B cell (primary cell): ENCODE measurements at places on chromosomes 2 and 18. TPM values are rescaled to one million over a fixed set of nuclear protein-coding genes. Genes with fewer than 3 reads are reported as not detected.

The ADRA2B gene
- 0.27 and 0.36 TPM in 2 replicates for total RNA-seq

The CYP27A1 gene
- 0.29 and 0.39 TPM in 2 replicates for total RNA-seq

The ACTG2 gene
- not detected in 2 replicates for total RNA-seq

The CFC1 gene
- not detected in 2 replicates for total RNA-seq

The SCG2 gene
- 0.27 and 0.44 TPM in 2 replicates for total RNA-seq

The BMP10 gene
- not detected in 2 replicates for total RNA-seq

- DNase-seq, result no peak
Observed at GRCh38 chr2:222025881-222026271, 272.9 kb downstream of the PAX3 start.

GRCh38 chr2:78261454-78261853 is 739.3 kb upstream of the LRRTM4 start:
- no peak for DNase-seq

DNA sequence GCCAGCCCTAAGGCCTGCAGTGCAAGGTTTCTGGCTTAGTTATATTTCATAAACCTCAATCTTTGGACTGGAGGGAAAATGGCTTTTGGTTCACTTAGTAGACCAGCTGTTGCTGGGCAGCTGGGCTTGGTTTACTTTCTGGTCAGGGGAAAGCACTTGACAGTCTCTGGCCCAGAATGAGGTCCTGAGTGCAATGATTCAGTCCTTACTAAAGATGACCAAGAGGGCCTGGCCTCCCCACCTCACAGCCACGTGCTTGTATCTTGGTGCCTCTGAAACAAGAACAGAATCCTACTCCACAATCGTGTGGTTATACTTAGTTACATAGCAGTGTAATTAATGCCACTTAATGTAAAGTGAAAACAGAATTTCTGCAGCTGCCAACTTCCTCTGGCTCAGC is 325.5 kb upstream of the MEIS1 start:
- DNase-seq, result no peak

GRCh38 chr18:38940863-38941531 is 1375.4 kb upstream of the CELF4 start:
- peak; percentile 83 for DNase-seq

GRCh38 chr2:240325016-240326007 is 110.2 kb upstream of the GPC1 start:
- no peak for DNase-seq

DNA sequence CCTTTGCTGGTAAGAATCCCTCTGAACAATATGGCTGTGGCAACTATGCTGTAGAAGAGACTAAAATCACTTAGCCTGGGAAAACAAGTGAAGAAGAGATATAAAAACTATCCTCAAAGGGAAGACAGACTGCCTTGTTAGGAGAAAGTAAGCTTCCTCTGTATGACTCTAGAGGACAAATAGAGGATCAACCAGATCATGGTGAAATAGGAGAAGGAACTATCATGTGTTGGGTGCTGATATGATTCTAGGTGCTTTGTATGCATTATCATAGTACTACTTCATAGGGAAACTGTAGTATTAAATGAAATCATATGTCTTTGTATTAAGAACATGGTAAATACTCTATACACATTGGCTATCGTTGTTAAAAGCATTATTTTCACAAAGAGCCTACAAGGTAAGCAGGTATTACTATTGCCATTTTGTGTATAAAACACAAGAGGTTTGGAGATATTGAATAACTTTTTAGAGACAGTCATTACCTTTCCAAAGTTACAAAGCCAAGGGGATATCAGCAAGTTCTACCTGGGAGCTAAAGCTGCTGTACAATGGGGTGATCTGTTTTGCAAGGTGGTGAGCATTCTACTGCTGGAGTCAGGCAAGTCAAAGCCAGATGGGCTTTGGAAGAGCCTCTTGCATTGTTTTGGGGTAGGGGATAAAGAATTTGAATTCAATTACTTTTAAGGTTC is 402.6 kb downstream of the ALK start:
- no peak for DNase-seq

DNA sequence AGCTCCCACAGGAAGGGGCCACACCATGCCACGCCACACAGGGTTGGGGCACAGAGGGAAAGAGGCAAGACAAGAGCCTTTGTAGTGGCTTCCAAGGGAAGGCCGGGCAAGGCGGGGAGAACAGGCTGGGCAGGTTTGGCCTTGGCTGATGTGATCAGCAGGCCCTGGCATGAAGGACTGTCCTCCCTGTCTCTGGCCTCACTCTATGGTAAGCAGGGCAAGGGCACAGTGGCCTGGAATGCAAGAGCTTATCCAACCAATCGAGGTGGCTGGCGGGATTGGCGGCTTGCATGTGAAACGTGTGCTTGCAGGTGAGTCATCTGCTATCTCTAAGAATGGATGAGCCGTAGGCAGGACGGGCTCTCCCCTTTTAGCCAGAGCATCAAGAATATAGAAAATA is 6.4 kb upstream of the ATP9B start:
- DNase-seq, result no peak

DNA sequence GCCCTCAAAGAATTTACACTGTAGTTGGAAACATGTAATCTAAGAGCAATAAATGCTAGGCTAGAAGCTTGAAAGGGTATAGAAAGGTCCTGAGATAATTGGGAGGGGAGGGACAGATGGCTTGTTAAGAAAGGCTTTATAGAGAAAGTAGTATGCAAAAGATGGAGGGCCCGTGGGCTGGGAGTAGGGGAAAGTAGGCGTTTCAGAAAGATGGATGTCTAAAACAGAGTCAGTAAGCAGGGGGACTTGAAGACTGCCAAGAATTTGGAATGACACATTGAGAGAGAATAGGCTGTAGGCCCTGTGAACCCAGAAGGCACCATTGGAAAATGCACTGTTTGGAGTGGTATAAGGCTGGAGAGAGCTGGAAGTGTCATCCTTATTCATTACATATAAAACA is 822 bp downstream of the PSMG2 start:
- DNase-seq, result no peak

DNA sequence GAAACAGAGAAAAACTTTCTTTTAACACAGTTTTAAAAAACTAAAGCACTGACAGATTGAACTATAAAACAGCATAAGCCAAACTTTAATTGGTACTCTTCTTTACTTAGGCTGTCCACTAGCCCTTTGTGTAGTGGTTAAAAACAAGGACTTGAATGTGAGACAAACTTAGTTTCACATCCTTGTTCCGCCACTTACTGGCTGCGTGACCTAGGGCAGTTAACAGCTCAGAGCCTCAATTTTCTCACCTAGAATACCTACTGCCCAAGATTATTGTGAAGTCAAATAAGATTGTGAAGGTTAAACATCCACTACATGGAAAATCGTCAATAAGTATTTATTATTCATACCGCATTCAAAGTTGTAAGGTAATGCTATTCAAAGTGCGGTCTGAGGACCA is 2.0 kb downstream of the WDR35 start:
- DNase-seq, result peak; percentile 49

GRCh38 chr2:240246173-240246820 is 105.8 kb upstream of the OTOS start:
- DNase-seq, result no peak

DNA sequence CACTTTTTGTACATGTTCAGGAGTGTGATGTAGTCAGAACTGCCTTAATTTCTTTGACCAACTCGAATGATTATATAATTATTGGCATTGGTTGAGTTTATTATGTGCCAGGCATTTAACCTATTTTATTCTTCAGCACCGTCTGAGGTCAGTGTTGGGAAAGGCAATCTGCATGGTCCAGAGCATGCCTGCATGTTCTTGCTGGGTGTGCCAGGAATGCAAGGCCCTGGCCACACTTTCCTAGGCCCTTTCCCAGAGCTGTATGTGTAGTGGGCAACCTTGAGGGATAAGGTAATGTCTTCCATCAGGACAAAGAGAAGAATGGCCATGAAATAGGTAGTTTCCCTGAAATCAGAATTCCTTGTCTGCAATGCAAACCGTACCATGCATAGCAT is 9.7 kb upstream of the SNRNP200 start:
- no peak for DNase-seq

- DNase-seq, result peak; percentile 84
Observed at GRCh38 chr2:134245340-134245984, 8.4 kb upstream of the MGAT5 start.

DNA sequence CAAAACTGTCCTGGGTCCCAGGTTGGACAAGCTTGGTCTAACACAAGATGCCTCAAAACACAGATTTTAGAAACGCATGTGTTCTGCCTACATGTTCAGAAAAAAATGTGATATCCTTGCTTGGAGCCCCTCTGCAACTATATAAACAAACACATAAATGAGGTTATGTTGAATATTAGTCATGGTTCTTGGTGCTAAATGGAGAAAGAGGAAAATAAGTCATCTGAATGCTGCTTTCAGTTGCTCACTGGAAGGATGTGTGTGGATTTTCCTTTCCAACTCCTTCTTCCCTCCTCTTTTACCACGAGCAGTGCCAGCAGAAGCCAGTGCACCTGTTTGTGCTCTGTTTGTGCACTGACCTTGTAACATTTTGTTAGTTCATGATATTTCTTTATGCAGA is 85.3 kb downstream of the PIEZO2 start:
- DNase-seq, result no peak

DNA sequence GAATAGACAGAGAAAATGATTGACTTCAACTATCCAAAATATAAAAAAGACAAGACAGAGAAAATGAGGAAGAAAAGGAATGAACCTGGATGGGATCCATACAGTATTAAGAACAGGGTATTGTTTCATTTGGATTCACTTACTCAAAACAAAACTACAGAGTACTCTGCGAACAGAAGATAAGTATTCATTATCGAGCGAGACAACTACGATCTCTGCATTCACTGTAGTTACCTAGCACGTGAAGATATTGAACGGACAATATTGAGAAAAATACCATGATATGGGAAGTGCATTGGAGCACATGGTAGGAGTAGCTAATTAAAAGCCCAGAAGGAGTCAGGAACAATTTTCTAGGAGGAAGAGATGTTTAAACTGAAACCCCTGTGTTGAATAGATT is 1.0 kb upstream of the ORC2 start:
- no peak for DNase-seq

- no peak for DNase-seq
Observed at GRCh38 chr2:224565452-224566035, 19.6 kb downstream of the CUL3 start.

GRCh38 chr2:218125095-218125494 is 733 bp upstream of the CXCR2 start:
- no peak for DNase-seq

DNA sequence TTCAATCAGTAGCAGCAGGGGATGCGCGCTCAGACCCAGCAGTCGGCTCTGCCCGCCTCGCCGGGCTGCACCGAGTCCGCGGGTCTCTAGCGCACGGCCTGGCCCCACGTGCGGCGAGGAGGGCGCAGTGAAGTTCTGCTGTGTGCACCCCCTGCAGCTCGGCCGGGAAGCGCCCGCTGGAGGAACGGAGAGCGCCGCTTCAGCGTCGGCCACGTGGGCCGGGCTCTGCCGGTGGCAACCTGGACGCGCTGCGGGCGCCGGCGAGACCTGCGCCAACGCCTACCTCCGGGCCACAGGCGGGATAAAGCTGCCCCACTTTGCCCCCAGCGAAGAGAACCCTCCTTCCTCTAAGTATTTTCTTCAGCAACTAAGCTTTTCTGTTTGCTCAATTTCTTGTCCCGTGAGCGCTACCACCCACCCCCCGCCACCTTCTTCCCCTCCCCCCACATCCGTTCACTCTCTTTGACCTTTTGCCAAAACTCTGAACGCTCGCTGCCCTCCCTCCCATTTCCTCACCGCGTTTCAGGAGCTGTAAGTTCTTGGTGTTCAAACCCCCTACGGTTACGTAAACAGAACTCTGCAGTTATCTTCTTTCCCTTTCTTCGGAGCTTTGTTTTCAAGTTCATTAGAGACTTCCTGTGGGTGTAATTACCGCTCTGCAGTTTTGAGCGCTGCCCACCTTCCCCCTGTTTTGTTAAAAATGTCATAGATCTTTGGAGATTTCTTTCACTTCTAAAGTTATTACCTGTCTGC is 42.6 kb upstream of the EDAR start:
- DNase-seq, result peak; percentile 51

- DNase-seq, result no peak
Observed at GRCh38 chr18:59388817-59389216, 29.8 kb upstream of the LMAN1 start.

DNA sequence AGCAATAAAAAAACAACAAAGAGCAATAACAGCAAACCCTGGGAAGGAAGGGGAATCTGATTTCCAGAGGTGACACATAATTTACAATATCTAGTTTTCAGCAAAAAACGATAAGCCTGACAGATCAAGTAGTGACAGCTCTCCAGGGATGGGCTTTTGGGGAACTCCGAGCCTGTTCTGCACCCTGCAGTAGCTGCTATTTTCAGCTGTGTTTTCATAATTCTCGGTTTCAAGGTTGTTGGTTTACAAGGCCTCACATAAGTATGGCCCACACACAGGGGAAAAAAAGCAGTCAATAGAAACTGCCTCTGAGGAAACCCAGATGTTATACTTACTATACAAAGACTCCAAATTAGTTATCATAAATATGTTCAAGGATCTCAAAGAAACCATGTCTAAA is 67.7 kb upstream of the CTLA4 start:
- DNase-seq, result no peak
